ENCODE measurements at places on chromosomes 1 and 21.

- DNase-seq = no peak
Measured at GRCh38 chr1:72229893-72230292, 52.4 kb downstream of the NEGR1 start.

DNA sequence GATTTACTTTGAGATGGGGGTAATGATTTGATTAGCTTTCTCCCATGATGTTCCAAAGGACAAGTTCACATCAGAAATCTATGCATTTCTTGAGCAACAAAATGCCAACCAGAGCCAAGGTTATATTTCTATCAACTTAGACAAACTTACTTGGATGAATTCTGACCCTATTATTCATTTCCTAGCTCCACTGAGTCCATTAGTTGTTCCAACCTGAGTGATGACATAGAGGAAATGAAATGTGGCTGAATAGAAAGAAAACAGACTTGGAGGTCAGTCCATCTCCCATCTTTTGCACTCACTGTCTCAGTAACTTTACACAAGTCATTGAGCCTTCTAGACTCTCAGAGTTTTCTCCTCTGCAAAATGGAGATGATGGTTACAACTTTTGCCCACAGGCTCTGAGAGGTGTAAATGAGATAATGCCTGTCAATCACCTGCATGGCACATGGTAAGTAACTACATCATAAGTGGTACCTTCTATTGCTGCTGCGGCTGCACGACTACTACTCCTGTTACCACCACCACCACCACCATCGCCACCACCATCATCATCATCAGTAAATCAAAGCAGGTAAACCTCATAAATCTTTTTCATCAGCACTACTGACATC, 98.2 kb downstream of the PTPN14 start:
- no peak for DNase-seq

DNA sequence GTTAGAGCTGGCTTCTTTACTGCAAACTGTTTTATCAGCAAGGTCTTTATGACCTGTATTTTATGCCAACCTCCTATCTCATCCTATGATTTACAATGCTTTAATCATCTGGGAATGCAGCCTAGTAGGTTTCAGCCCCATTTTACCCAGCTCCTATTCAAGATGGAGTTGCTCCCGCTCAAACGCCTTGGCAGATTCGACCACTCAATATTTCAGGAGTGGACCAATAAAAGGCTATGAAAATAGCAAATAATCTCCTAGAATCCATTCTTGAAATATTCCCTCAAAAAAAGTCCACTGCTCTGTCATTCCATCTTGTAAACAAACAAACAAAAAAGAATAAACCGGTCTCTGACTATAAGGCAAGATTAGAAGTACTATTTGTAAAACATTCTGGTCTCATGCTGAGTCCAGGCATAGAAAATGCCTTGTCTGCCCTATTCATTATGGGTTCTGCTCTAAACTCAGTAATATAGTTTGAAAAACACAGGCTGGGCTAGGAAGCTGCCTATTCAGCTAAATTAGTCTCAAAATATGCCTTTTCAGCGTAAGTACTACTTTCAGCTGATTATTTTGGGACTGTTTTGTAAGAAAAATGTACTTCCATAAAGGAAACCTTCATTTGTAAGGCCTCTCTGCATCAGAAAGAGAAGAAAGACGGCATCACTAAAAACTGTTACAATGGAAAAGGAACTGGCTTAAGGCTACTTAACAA, 53.0 kb downstream of the TBX19 start:
- no peak for DNase-seq

- DNase-seq = peak; percentile 5
Measured at GRCh38 chr1:41322835-41323234, 38.4 kb upstream of the FOXO6 start.

DNA sequence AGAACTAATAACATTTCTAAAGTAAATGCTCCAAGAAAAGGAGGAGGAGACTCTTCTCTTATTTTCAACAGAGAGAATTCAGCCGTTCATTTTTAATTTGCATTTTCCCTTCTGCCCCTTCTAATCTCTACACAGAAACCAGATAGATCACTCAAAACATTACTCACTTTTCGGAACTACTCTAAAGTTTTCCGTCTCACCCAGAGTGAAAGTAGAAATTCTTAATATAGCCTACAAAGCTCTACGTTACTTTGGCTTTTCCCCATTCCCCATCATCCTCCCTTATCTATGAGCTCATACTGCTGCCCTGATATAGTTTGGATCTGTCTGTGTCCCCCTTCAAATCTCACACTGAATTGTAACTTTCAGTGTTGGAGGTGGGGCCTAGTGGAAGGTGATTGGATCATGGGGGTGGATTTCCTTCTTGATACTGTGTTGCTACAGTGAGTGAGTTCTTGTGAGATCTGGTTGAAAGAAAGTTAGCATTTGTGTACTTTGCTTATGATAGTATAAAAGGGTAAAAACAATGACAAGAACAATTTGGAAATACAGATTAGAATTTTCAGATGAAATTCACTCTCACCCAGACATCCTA, 188.2 kb downstream of the AMY1C start:
- DNase-seq = no peak

DNA sequence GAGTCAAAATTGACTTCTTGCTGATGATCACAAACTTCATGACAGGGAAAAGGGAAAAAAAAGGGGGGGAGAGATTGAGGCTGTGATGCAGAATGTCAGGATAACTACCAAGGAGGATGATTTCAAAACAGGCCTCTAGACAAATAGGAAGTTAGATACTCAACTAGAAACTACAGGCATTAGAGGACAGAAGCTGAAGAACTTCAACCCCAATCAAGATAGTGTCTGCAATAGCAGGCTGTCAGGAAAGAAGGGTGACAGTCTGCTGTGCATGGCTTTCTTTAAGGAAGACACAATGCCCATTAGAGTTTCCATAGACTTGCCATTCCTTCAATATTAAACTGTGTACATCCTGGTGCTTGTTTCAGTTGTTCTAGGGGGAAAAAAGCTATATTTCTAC, 257.2 kb downstream of the TTLL7 start:
- no peak for DNase-seq

DNA sequence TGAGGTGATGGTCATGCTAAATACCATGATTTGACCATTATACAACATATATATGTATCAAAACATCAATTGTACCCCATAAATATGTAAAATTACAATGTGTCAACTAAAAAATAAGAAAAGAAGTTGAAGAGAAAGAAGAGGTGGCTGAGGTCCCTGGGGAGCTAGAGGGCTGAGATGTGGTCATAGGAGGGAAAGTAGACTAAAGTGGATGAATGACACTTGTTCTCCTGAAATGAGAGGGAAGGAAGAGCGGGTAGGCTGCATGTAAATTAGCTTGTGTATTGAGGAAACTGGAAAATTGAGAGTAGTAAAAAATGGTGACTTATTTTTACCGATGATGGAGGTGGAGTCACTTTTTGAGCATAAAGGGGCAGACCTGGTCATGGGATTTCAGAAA, 117.0 kb downstream of the ST6GALNAC3 start:
- DNase-seq = no peak

DNA sequence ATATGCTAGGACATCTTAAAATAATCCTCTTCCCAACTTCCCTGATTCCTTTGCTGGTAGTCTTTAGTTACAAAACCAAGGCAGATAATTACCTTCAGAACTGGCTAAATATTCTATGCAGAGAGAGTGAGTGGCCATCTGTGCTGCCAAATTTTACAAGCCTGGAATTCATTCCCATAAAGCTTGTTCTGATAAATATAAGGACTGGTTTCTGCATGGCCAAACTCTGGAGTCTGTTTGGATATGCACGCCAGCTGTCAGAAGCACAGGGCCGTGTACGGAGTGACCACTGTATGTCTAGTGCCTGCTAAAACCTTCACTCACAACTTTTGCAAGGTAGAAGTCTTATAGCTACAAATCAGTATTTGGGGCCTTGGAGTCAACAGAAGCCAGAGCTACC, 66.5 kb upstream of the RAVER2 start:
- no peak for DNase-seq

- DNase-seq = no peak
Measured at GRCh38 chr1:150546294-150546937, 2.8 kb upstream of the ADAMTSL4 start.

GRCh38 chr1:182556279-182556678, 32.8 kb downstream of the RNASEL start:
- no peak for DNase-seq

- no peak for DNase-seq
Measured at GRCh38 chr1:197521118-197521739, 253.2 kb downstream of the CRB1 start.

Measured in stimulated activated naive CD4-positive, alpha-beta T cell treated with Interleukin-2 at 50 U/mL for 16 hours (primary cell).